ENCODE measurements at places on chromosomes 4 and X.
A peak's percentile ranks its signal among the peaks of the same experiment; 100 is the strongest.

DNA sequence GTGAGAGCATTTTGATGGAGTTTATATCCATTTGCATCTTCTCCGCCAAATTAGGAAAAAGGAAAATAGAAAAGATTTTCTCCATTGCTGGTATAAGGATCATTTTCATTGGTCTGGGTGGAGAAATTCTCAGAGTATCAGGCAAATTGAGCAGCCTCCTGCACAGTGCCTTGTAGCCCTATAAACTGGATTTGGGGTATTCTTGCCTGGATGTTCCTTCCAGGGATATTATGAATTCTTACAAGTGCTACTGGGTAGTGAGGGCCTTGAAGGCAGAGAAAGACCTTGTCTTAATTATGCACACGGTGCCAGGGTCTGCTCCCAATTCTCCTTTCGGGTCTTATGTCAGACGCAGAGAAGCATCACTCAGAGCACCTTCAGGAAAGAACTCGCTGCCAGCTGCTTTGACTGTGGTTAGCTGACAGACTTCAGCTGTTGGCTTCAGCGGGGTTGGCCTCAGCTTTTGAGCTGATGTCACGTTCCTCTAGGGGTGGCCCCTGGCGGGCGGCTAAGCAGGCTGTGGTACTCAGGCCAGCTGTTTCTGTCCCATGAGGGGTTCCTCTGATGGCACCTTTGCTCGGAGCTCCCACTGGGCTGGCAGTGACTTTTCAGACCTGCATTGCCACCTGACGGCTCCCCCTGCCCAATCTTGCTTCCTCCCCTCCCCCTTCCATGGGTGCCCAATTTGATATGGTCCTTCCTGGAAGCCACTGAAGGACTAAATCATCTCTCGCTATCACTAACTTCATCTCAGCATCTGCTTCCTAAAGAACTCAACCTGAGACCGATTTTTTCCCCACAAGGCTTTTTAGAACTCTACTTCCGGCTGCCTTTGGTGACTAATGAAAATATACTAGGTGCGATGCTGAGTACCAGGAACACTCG lies 519.5 kb downstream of the BCOR start:
- peak; percentile 2 for DNase-seq

- peak; percentile 70 for DNase-seq
Observed at GRCh38 chr4:76300012-76300411, 6.5 kb upstream of the STBD1 start.

DNA sequence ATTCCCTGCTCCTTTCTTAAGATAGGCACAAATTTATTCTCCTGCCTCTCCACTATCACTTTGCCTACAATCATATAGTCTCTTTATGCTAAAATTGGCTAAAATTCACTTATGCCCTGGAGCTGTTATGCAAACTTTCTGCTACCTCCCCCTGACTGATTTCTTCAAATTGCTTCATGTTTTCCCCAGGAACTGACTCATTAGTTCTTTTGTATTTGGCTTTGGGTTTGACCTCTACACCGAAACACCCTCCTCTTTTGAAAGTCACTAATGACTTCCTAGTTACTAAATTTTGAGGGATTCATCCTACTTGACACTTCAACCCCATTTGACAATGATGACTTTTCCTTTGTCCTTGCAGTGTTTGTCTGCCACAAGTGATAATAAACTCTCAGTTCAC lies 222.6 kb downstream of the NDST4 start:
- DNase-seq = no peak

DNA sequence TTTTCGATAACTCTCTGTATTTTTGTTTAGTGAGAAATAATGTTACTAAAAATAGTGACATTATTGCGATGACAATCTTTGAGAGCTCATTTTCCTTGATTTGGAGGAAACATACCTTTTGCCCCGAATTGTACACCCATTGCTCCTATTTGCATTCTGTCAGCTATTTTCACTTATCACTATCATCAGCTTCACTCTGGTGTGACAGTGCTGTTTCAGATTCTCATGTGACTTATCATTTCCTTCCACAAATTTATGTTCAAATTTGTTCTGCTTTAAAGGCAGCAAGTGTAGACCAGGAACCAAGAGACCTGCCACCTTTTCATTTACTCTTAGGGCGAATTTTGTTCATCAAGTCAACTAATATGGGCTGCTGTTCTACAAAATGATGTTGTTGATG lies 179.4 kb downstream of the RBM46 start:
- no peak for DNase-seq

GRCh38 chrX:83185887-83186286 lies 322.2 kb upstream of the POU3F4 start:
- DNase-seq = no peak

DNA sequence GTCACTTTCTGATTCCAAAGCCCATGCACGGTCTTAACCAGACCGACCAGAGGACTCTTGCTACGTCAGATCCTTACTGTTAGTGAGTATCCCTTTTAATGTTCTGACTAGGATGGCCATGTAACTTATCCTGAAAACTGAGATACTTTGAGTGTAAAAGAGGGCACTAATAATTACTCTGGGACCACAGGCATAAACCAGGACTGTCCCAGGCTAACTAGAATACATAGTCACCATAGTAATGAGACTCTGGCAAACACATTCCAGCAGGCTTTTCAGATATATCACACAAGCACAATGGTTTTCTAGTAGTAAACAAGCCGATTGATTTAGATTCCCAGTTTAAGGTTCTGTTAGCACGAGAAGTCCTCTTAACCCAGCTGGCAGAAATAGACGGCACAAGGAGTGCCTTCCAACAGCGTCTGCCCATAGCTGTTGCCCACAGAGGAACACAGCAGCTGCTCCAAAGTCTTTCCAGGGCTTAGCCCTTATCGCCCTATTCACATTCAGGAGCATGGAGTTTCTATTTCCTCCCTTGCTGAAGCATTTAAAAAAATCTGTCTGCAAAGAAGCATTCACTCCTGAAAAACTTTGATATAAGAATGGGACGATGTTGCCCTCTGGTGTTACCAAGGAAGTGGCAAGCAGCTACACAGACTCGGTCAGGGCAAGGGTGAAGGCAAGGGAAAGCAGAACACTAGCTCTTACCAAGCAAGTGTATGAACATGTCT lies 92.4 kb downstream of the CXCL13 start:
- DNase-seq = peak; percentile 28

DNA sequence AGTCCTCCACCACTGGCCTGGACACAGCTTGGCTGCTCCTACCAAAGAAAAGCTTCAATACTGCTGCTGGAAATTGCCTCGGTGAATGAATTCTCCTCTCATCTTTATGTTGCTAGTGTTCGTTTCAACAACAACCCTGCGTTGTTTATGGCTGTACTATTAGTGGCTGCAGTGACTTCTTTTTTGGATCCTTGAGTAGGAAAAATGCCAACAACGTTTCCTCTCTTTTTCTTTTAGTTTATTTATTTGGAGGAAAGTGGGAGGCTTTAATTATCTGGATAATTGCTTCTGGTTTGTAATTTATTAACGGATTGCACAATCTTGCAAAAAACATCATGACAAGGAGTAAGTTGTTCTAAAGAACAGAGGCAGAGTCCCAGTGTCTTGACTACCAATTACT lies 464.1 kb upstream of the TRAM1L1 start:
- DNase-seq = no peak

- DNase-seq = no peak
Observed at GRCh38 chrX:67648361-67648760, 104.5 kb downstream of the AR start.

GRCh38 chr4:1777822-1778641 lies 15.1 kb upstream of the FGFR3 start:
- no peak for DNase-seq

Data from KBM-7 (cell line).